ENCODE measurements at places on chromosomes 6 and 20. TPM values are rescaled to one million over a fixed set of nuclear protein-coding genes. Genes with fewer than 3 reads are reported as not detected.

DNA sequence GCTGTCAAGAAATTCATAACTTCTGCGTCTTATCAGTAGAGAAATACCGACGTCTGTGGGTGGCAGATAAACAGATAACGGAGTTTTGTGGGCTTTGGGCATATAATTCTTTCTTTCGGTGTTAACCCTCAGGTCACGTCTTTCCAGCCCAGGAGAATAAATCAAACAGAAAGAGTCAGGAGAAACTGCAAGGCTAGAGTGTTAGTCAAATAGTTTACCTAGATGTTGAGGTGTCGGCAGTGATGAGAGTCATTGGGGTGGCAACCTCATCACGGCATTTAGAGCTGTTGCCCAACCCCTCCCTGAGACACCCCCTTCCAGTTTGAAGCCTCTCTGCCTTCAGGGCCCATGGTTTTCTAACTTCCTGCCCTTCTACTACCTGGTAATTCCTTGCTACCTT is 49.5 kb downstream of the ADTRP start:
- no peaks in the 10 kb centered on the region for H3K36me3 ChIP-seq
- no peak overlapping the region for H3K27ac ChIP-seq
- DNase-seq = no peak

Gene OPRM1
- not detected for total RNA-seq

- peak; percentile 99 for DNase-seq
- H3K27me3 ChIP-seq = no peaks in the 10 kb centered on the region
- H3K27ac ChIP-seq = peak overlapping the region; percentile 61
- peak overlapping the region; percentile 95 for H3K4me3 ChIP-seq
- H3K4me1 ChIP-seq = peaks cover 16% of the 10 kb centered on the region
Measured at GRCh38 chr20:34875642-34876405, 588 bp upstream of the ACSS2 start.

DNA sequence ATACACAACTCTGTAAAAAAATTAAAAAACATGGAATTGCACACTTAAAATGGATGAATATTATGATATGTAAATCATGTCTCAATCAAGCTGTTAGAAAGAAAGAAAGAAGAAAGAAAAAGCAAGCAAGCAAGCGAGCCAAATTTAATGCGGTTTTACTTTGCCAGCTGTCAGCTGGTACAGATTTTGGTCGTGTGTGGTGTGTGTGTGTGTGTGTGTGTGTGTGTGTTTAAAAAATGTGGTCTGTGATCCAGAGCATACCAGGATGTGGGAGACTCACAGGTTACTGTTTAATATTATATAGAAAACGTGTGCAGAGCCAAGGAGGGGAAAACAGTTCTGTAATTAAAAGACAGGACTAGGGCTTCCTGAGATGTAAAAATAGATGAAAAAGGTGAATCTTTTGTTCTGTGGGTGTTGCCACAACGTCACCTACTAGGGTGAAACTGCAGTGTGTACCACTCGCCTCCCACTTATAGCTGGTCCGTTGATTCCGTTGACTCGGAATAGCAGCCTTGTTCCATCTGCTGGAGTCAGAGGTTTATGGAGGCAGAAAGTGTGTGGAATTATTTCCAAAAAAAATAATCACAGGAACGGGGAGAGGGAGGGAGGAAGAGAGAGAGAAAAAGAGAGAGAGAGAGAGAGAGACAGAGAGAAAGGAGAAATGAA is 197.7 kb downstream of the BCAS1 start:
- no peak for DNase-seq
- H3K4me3 ChIP-seq = peak overlapping the region; percentile 48

DNA sequence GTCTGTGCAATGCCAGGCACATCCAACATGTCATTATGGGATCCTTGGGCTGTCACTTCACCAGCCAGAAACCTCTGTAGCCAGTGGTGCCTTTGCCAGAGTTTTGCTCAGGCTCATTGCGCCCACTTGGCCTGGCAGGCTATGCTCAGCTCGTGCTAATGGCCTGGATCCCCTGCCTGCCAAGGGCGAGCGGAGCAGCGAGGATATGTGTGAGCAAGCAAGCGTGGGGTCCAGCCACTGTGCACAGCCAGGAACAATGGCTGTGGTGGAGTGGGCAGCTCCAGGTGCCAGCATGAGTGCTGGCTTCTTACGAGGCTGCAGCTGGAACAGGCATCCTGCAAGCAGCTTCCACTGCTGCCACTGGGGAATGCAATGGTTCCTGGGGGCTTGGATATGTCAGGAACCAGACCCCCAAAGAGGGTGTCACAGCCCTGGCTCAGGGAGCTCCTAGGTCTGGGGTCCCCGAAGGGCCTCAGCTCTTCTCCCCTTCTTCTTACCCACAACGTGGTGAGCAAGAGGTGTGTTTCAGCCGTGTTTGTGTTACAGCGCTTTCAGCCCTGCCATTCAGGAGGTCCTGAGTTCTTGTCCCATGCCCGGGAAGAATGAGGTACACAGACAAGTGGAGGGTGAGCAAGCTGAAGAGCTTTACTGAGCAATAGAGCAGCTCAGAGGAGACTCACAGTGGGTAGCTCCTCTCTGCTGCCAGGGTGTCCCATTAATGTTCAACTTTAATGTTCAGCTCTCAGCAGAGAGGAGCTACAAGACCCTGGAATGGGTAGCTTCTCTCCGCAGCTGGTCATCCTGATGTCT is 22.3 kb upstream of the TOP1 start:
- H3K4me1 ChIP-seq = peaks cover 16% of the 10 kb centered on the region
- DNase-seq = no peak
- H3K27me3 ChIP-seq = no peaks in the 10 kb centered on the region

DNA sequence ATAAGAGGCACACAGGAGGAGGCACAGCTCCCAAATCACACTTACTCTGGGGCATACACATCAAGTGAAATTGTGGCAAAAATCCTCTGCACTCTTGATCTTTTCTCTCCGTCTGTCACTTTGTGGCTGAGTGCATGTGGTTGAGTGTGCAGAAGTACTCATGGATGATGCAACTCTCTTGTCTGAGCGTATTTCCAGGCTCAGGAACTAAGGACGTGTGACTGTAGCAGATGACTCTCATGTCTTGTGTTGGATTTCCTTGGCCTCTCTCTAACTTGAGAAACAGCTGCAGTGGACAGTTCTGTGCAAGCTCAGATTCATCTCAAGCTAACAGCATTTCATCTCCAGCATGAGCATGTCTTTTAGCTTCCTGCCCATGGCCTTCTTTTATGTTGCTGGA is 245.4 kb upstream of the FLRT3 start:
- DNase-seq = no peak
- no peaks in the 10 kb centered on the region for H3K4me1 ChIP-seq
- no peaks in the 10 kb centered on the region for H3K27me3 ChIP-seq
- no peak overlapping the region for H3K27ac ChIP-seq
- no peak overlapping the region for H3K4me3 ChIP-seq

DNA sequence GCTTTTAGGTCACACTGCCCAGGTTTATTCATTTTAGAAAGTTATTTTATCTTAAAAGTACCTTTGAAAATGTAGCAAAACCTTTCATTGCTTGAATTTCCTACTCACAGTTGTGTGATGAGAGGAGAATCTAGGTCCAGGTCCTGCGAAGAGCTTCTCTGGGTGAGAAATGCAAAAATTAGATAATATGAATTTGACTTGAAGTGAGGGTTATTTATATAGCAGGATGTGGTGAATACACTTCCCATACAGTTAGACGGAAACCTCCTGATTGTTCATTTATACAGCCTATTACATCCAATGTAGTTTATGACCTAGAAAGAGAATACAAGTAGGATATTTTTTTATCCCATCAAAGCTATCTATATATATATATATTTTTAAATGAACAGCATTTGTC is 30.5 kb downstream of the CDKAL1 start:
- no peak for DNase-seq
- no peaks in the 10 kb centered on the region for H3K36me3 ChIP-seq
- H3K27me3 ChIP-seq = no peaks in the 10 kb centered on the region
- no peaks in the 10 kb centered on the region for H3K4me1 ChIP-seq
- no peak overlapping the region for H3K4me3 ChIP-seq

DNA sequence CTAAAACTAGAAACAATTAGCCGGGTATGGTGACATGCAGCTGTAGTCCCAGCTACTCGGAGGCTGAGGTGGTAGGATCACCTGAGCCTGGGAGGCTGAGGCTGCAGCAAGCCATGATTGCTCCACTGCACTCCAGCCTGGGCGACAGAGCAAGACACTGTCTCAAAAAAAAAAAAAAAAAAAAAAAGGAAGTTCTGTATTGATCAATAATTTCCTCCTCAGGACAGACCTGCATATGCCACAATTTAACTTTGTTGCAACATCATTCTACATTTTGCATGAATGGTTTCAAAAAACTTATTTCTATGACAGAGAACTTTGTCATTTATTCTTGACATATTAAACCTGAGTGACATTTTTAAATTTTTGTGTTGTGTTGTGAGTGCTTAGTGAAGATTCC is 5.5 kb downstream of the DNAJC5 start:
- peaks cover 12% of the 10 kb centered on the region for H3K4me1 ChIP-seq
- no peak overlapping the region for H3K27ac ChIP-seq

Gene SAMD5
- 4.7 TPM for total RNA-seq

- no peak overlapping the region for H3K27ac ChIP-seq
- no peak for DNase-seq
- H3K4me3 ChIP-seq = no peak overlapping the region
- H3K27me3 ChIP-seq = peaks cover 3% of the 10 kb centered on the region
Measured at GRCh38 chr20:56735084-56735642, 106.1 kb downstream of the TFAP2C start.

DNA sequence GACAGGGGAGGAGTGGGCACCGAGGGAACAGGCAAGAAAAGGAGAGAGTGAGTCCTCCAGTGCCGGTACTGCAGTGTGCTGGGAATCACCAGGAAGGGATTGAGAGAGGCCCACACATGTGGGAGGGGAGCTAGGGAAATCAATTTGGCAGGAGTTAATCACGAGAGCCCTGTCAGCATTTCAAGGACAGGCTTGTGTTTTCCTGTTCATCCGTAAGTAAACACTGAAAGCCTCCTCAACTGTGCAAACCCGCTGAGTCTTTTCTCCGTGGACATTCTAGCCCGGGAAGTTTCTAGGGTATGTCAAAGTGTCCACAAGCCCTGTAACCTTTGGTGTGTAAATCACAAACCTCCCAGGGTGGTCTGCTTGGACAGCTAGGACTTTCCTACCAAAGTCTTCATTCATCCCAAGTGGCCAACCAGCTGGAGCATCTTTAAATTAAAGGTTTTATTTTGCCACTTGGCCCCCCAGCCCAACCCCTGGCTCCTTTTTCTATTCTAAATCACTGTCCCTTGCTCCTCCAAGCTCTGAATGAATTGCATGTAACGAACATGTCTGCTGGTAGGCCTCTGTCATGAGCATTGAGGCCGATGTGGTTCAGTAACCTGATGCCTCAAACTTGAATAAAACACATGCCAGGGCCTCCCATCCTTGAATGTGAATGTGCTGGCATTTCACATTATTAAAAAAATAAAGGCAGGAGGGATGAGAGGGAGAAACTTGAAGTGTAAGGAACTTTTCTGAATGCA is 149.1 kb downstream of the ZNF217 start:
- no peaks in the 10 kb centered on the region for H3K36me3 ChIP-seq
- no peak for DNase-seq
- no peak overlapping the region for H3K27ac ChIP-seq

Gene PRDM1
- total RNA-seq = 7.9 TPM

DNA sequence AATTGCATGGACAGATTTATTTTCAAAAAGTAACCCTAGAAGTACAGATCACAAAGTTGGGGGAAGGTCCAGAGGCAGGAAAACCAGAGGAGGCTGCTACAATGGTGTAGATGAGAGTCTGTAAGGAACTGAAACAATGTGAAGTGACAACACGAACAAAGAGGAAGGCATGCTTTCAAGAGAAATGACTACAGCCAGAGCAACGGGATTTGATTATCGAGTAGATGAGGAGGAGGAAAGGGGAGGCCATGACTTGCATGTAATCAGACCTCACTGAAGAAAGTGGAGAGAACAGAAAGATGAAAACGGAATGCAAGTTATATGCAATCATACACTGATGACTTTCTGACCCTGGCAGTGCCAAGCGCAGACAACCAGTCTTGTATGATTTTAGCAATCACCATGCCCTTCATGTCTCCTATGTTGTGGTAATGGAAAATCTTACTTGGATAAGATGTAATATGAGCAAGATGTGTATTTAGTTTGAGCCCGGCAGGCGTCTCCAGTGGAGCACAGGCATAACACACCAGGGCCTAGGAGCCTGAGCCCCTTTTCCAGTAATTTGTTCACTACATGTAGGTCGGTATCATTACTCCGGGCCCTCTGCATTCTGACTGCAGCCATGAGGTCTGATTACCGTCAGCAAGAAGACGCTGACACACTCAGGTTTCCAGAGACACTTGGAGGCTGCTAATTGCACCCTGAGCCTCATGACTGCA is 34.0 kb upstream of the FAM83C start:
- no peak overlapping the region for H3K27ac ChIP-seq
- no peaks in the 10 kb centered on the region for H3K4me1 ChIP-seq
- no peaks in the 10 kb centered on the region for H3K27me3 ChIP-seq

DNA sequence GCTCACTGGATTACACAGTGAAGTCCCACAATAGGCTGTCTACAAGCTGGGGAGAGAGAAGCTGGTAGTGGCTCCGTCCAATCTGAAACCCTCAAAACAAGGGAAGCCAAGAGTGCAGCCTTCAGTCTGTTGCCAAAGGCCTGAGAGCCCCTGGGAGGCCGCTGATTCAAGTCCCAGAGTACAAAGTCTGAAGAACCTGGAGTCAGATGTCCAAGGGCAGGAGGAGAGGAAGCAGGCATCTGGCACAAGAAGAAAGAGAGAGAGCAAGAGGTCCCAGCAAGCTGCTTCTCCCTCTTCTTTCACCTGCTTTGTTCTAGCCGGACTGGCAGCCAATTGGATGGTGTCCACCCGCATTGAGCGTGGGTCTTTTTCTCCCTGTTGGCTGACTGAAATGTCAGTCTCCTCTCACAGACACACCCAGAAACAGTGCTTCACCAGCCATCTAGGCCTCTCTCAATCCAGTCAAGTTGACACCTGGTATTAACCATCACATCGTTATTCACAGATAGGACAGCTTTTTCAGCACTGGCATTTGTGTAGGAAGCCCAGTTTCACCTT is 51.2 kb downstream of the CRYBG1 start:
- no peaks in the 10 kb centered on the region for H3K27me3 ChIP-seq
- no peak overlapping the region for H3K27ac ChIP-seq
- no peaks in the 10 kb centered on the region for H3K4me1 ChIP-seq
- no peak for DNase-seq

DNA sequence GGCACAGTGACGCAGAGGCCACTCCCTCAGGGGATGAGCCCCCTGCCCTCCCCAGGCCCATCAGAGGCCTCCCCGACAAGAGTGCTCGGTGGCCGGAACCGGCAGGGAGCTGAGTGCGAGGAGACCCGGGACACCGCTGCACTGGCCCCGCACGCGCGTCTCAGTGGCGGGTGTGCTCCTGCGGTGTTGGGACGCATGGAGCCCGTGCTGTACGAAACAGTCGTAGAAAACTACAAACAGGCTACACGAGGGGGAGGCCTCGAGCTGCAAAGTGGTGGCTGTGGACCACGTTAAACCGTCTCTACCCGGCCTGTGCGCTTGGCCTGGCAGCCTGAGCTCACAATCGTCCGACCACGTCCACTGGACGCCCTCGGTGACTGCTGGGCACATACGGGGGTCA is 40.2 kb upstream of the FNDC1 start:
- H3K36me3 ChIP-seq = no peaks in the 10 kb centered on the region
- no peaks in the 10 kb centered on the region for H3K27me3 ChIP-seq
- no peak overlapping the region for H3K27ac ChIP-seq
- no peak for DNase-seq
- no peak overlapping the region for H3K4me3 ChIP-seq

Gene SIRPB1
- 8.5 TPM for total RNA-seq

All from thoracic aorta (tissue), 2 donors.